Bronchial epithelial cell (primary cell): ENCODE measurements at places on chromosomes 4 and X. TPM values are rescaled to one million over a fixed set of nuclear protein-coding genes. Genes with fewer than 3 reads are reported as not detected.

The SPANXB1 gene
- total RNA-seq, result not detected in 2 replicates

The FGF2 gene
- 9.2 and 14.8 TPM in 2 replicates for total RNA-seq

DNA sequence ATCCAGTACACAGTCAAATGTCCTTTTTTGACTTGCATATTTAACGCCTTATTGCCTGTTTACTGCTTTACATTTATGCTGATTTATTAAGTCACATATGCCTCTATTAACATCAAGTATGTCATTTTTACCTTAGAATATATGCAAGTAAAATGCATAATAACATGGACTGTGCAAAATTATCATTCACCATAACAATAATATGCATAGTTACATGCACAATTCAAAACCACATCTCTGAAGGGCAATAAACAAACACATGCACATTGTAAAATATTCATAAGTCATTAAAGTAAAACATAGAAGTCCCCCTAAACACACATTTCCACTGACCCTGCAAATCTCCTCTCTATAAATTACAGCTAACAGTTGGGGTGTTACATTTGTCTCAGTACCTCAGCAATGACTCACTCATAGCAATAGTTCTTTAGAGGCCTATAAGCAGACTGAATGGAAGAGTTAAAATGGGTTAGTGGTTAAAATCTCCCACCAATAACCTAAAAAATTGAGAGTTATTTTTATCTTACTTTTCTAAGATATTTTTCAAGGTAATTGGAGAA lies 61.1 kb downstream of the ADAMTS3 start:
- DNase-seq, result no peak

GRCh38 chr4:42995343-42995944 lies 102.9 kb downstream of the GRXCR1 start:
- DNase-seq, result peak; percentile 53

- DNase-seq, result peak; percentile 67
Measured at GRCh38 chr4:185774845-185775680, 36.9 kb downstream of the SORBS2 start.
